ENCODE measurements at places on chromosomes 5 and 9. TPM values are rescaled to one million over a fixed set of nuclear protein-coding genes. Genes with fewer than 3 reads are reported as not detected.

The KIAA1958 gene
- 4.7 TPM for total RNA-seq

The EHMT1 gene
- 64.4 TPM for total RNA-seq

The CCDC180 gene
- total RNA-seq: 1.5 TPM

The PCDH12 gene
- total RNA-seq: not detected

The TLR4 gene
- 12.2 TPM for total RNA-seq

The BTNL3 gene
- not detected for total RNA-seq

The CCDC171 gene
- 1.8 TPM for total RNA-seq
